ENCODE measurements at places on chromosomes 13 and 19.

- no peak for DNase-seq
These were observed 65.9 kb downstream of the ZNF627 start for GRCh38 chr19:11663181-11663591.

GRCh38 chr13:77033717-77034302, 6.9 kb upstream of the FBXL3 start:
- no peak for DNase-seq

- DNase-seq: peak; percentile 91
These were observed at the start of gene MIR17HG for GRCh38 chr13:91347202-91347995. MIR17HG (plus strand) TSS chr13:91347687.

- DNase-seq: no peak
These were observed 5.8 kb downstream of the ARHGEF7 start for GRCh38 chr13:111120913-111121312.

GRCh38 chr13:111282425-111282824, 38.0 kb upstream of the TEX29 start:
- DNase-seq: no peak

DNA sequence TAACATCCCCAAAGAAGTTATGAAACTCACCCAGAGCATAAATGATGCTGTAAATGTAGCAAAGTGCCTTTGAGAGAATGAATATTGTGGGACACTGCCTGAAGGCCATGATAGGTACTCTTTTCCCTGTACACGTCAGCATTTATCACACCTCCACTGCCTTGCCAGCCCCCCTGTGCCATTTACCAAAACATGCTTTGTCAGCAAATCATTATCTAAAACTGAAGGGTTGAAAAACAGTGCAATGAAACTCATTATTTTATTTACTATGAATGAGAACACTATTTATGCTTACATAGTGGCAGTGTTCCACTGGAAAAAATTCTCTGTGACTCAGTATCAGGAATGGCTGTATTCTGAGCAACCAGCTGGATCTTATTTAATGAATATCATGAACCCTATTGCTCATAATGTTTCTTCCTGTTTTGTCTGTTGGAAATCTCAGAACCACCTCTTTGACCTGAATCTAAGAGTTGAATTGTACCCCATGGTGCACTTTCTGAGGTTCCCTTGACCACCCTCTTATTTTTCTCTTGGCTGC, 564.1 kb downstream of the DCT start:
- no peak for DNase-seq

- DNase-seq: no peak
These were observed 7.4 kb upstream of the SIGLEC11 start for GRCh38 chr19:49968279-49968922.

DNA sequence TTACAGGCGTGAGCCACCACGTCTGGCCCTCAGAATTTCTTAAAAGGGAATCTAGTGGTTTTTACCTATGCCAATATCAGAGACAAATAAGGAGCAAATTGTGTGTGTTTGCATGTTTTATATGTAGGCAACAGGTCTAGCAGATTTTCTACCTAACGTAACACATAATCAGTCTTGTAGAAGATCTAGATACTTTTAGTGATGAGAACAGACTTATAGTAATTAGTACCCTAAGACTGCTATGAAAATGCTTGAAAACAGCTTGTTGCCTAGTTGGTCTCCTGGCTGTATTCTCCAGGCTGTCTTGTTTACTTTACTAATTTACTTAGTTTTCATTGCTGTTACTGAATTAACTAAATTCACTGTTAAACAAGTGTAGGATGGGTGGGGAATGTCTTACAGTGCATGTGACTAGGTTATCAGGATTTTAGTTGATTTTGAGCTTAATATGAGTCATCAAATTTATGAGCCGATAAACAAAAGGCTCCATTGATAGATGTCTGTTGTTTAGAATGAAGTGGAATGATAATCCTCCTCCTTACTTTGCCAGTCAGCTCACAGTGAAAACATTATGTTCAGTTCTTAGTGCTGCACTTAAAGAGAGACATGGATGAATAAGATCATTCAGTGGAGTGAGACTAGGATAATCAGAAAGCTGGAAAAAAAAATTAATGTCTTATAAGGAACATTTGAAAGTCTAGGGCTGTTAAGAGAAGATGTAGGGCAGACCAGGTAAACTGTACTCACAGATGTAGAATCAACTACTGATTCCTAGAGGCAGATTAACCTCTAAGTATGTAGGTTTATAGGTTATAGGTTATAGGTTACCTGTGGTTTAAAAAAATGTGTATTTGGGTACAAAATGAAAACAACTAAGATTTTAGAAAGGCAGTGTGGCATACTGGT, 22.4 kb downstream of the GTF2F2 start:
- no peak for DNase-seq

GRCh38 chr13:48317511-48318376, 14.2 kb downstream of the RB1 start:
- DNase-seq: no peak

GRCh38 chr13:27160657-27161295, 10.8 kb downstream of the USP12 start:
- DNase-seq: no peak

- no peak for DNase-seq
These were observed 43.0 kb upstream of the CSNK1A1L start for GRCh38 chr13:37148501-37148900.

DNA sequence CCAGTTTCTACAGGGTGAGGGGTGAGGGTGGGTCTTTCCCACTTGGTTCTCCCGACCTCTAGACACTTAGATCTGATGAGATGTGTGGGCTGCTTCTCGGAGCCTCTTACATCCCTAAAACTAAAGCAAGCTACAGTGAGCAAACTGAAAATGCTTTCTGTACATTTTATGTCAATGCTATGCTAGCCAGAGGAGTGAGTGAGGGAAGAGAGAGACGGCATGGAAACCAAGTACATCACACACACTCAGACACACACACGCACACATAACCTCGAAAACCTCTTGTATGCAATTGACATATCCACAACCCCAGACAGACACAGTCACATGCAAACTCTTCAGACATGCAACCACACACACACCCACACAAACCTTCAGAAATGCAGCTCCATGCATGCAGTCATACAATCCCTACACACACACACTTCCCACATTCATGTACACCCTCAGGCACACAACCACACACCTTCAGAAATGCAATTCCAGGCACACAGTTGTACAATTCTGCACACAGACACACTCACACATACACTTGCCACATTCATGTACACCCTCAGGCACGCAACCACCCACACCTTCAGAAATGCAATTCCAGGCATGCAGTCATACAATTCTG, 1.4 kb downstream of the SLC1A6 start:
- no peak for DNase-seq

DNA sequence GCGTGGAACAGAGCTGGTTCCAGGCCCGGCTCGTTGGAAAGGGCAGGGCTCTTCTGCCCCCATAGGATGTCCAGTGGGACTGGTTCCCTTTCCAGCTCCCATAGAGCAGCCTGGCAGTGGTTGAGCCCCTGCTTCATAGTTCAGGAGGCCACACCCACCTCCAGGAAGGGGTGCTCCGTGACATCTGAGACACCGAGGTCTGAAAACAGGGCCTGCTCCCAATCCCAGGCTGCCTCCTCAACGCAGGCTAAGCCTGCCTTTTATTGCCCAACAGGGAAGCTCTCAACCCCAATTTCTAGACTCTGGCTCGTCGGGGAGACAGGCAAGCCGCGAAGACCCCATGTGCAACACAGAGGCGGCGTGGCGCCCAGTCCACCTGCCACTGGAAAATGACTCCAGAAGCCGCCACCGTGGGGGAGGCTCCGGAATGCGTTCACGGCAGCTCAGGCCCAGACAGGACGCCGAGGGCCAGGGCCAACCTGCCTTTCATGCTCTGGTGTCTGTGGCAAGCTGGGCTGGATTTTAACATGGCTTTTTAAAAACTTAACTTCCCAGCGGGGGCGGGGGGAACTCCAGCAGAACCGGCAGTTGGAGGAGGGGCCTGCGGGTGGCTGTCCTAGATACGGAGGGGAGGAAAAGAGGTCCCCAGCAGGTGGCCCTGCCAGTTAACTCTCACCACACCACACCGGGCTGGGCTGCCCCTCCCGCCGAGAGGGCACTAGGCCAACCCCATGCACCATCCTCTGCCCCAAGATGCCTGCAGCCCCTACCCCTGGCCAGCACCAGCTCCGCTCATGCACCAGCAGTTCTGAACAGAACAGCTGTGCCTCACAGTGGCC, 17.9 kb upstream of the TINCR start:
- DNase-seq: peak; percentile 38

- DNase-seq: no peak
These were observed 632 bp downstream of the MARK4 start for GRCh38 chr19:45251452-45252354.

- DNase-seq: no peak
These were observed 10.3 kb upstream of the PAN3 start for GRCh38 chr13:28128030-28128429.

GRCh38 chr19:15673176-15673654, 328 bp downstream of the CYP4F12 start:
- no peak for DNase-seq
